ENCODE measurements at places on chromosomes 1 and 21.

GRCh38 chr1:53285969-53286760, 41.7 kb downstream of the LRP8 start:
- DNase-seq: no peak

DNA sequence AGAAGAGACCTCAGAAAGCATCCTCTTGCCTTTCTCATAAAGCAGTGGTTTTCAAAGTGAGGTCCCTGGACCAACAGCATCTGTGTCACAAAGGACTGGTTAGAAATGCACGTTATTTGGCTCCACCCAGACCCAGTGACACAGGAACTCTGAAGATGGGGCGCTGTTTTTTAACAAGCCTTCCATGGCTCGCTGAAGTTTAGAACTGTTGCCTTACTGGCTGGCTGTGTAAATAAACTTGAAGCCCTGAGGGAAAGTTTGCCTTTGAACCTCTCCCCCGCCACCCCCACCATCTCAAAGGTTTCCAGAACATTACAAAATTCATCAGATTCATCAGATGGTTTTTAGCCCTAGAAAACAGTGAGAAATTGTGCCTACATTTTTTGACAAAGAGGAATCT, 21.8 kb upstream of the IKBKE start:
- DNase-seq: no peak

- no peak for DNase-seq
Measured at GRCh38 chr1:2887941-2888855, 86.7 kb upstream of the TTC34 start.

DNA sequence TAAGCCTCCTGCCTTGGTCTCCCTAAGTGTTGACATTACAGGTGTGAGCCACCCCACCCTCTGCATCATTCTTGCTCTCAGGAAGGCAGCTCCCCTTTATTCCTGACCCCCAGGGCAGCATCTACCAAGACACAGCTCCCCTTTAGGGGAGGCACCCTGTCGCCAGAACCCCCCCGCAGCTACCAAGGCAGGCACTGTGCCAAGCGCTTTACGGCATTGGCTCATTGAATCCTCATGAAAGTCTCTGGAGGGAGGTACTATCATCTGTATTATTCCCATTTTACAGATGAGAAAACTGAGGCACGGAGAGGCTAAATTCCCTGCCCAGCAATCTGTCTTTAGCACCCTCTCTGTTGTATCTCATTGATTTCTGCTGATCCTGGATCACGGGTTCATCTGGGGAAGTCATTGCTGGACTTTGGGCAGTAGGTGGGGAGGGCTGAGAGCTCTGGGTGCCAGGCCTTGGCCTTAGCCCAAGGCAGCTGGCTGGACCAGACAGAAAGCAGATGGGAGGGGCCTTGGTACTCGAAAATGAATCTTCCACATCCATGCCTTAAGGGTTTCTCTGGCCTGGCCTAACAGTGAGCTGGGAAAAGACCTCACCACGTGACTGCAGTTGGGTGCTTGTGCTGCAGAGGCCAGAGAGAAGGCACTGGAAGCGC, 5.9 kb downstream of the PLOD1 start:
- no peak for DNase-seq

GRCh38 chr1:118219438-118219837, 34.4 kb upstream of the SPAG17 start:
- no peak for DNase-seq

- no peak for DNase-seq
Measured at GRCh38 chr1:109826930-109827349, 63.2 kb upstream of the EPS8L3 start.

GRCh38 chr1:58979677-58980076, 195.8 kb upstream of the JUN start:
- DNase-seq: no peak

DNA sequence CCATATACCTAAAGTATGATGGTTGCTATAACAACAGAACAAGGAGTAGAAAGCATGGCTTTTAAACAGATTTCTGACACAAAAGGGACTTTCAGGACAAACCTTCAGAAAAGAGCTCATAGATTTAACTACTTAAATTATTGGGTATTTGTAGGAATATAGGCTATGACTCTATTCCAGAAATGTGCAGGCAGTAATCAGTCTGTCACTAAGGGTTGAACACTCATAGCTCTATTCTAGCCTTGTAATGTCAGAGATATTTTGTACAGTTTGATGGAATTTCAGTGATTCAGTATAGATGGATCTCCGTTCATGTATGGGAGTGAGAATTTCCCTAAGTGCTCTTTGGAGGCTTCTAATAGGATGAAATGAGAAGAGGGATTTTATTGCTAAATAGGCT, 82.8 kb downstream of the EXTL2 start:
- DNase-seq: no peak

All from NCI-H510A (cell line).